ENCODE measurements at places on chromosomes 3 and 15.

GRCh38 chr3:59016930-59017616 lies 32.8 kb downstream of the CFAP20DC start:
- no peak for DNase-seq

GRCh38 chr3:194100856-194101390 lies 35.0 kb upstream of the HES1 start:
- no peak for DNase-seq

GRCh38 chr3:901953-902778 lies 190.7 kb upstream of the CNTN6 start:
- no peak for DNase-seq

DNA sequence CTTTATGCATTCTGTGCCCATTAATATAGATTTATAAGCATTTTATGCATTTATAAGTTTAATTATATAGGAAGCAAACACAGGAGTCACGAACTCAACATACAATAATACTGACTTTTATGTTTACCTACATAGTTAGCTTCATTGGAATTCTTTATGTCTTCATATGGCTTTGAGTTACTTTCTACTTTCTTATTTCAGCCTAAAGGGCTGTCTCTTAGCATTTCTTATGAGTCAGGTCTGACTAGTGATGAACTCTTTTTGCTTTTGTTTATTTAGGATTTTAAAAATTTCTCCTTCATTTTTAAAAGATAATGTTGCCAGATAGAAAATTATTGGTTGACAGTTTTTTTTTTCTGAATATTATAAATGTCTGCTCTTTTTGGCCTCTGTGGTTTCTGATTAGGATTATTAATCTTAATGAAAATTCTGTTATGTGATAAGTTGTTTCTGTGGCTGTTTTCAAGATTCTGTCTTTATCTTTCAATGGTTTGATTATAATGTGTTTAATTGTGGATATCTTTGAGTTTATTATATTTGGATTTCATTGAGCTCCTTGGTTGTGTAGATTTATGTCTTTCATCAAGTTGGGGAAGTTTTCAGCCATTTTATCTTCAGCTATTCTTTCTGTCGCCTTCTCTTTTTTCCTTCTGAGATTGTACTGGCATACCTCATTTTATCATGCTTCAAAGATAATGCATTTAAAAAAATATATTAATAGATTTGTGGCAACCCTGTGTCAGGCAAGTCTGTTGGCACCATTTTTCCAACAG lies 54.3 kb downstream of the ATP2C1 start:
- DNase-seq: no peak

DNA sequence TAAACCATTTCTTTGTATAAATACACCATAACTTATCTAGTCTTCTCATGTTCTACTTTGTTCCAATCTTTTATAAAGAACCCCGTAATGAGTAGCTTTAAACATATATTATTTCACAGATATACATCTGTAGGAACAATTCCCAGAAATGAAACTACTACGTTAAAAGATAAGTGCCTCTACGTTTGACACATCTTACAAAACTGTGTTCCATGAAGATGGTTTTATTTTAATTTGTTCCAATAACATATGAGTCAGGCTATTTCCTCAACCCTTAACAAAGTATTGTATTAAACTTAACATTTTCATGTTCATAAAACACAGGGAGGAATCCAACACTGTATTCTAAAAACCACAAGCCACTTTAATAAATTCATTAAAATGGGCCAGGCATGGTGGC lies 52.9 kb downstream of the TRPM7 start:
- DNase-seq: no peak

- DNase-seq: no peak
These were observed 10.5 kb upstream of the PRKCD start for GRCh38 chr3:53150247-53151085.

DNA sequence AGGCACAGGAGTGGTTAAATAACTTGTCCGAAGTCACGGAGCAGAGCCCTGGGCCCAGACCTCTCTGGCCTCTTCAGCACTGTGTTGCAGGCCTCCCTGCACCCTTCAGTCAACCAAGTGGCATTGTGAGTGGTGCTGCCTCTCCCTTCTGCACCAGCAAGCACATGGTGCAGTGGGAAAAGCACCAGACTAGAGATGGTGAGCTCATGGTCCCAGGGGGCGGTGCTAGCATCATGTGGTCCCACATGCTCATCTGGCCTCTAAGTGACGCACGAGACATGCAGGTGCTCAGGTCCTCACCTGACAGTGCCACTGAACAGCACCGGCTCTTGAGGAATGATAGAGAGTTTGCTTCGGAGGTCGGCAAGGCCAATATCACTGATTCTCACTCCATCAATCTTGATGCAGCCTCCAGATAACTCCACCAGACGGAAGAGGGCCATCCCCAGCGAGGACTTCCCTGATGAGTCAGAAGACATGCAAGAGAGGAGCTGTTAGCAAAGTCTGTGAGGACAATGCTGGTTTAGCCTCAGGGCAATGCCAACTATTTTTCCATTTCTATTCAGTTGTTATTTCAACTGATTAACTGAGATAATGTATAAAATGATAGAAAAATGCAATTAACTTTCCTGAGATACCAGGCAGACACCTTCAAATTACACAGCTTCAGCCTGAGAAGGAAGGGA lies 53.1 kb upstream of the PARL start:
- DNase-seq: no peak

DNA sequence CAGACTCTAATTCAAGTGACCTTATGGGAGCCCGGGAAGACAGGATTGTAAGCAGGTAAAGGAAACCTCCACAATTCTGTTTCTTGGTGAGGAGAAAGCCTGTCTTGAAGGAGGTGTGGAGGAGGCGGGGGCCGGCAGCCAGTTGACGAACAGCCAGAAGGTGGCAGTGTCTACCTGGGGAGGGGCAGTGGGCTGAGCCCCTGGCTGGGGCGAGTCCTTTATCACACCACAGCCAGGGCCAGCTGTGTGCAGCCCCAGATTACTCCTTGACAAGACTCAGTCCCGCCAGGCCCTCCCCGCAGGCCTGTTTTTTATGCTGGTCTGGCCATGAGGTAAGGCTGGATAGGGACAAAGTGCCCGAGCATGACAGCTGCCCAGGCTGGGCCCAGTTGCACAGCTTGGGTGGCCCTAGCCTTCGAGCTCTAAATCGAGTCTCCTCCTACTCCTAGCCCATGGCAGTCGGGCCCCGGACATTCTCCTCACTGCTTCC lies 40.9 kb upstream of the IDH2 start:
- DNase-seq: no peak

- no peak for DNase-seq
These were observed 192.0 kb upstream of the TPRG1 start for GRCh38 chr3:188979669-188980310.

- DNase-seq: no peak
These were observed 17.6 kb upstream of the ALDH1L1 start for GRCh38 chr3:126197854-126198584.

DNA sequence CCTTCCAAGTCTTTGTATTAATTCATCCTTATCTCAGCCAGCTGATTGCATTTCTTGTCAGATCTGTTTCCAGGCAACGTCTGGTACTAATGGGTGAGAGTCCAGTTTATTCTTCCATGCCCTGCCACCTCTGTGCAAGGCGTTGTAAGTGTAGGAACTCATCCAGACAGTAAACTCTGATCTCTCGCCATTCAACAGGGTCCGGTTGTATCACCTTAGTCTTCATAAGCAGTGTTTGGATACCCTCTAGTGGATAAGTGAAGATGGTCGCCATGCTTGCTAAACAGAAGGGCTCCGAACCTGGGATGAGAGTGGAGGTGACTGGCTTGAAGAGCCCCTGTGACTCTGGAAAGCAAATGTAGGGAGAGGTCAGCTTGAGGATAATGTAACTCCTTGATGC lies 51.6 kb upstream of the CMTM7 start:
- DNase-seq: no peak

DNA sequence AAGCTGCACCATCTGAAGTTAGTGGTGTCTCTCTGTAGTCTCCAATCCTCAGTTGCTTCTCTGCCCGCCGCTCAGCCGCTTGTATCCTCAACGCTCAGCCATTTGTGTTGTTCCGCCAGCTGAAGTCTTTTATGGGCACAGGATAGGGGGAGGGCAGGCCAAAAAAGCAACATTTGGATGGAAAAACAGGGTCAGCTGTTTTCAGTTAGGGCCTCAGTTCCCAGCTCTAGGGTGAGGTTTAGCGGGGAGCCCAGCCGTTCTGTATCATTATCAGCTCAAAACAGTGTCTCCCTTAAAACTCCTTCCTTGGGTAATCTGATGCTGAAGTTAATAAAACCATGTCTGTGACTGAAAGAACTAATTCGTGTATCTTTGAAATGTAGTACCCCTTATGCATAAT lies 329.5 kb upstream of the AZI2 start:
- no peak for DNase-seq

DNA sequence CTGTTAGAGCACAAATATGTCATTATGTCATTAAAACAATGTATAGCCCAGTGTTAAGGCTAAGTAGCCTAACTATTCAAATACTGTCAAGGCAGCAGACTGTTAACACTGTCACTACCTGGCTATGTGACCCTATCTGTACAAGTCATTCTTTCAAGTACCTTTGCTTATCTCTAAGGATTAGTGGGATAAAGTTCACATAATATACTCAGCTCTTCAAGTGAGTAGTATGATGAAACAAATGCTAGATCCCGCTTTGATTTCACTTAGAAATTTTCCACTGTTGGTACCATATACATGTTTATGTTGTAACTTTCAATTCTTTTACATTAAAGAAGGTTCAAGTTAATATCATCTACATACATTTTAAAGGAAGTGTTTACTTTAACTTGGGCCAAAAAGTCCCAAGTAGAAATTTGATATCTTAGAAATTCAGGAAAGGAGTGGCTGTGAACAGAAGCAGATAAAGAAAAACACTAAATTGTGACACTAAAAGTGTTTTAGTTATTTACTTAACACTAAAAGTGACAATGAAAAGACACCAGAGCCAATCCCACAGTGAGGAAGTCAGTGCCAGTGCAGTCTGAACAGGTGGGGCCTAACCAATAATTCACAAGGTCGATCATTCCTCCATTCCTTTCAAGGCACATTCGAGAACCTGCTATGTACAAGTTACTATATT lies 4.8 kb upstream of the RFX7 start:
- no peak for DNase-seq

DNA sequence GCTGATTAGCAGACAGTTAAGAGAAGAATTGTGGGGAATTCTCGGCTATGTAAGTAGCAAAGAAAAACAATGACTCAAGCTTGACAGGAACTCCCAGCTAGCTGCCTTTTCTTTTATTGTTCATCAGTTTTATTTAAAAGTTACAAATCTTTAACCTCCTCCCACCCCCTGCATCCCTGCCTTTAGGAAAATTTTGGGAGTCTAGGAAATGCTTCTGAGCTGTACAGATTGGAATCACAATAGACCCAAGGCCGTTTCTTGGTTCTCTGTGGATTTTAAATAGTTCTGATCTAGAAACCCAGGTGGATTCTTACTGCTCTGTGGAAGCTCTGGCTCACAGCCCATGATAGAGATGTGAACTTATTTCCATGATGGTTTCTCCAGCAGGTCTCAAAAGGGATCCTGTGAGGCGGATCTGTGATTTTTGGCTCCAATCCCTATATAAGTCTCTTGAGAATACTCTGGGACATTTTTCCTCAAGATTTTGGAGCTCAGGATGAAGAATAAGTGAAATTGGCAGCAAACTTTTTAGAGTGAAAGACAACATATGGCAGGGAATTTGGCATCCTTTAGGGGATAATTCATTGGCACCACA lies 312.3 kb downstream of the EPHA3 start:
- DNase-seq: no peak

DNA sequence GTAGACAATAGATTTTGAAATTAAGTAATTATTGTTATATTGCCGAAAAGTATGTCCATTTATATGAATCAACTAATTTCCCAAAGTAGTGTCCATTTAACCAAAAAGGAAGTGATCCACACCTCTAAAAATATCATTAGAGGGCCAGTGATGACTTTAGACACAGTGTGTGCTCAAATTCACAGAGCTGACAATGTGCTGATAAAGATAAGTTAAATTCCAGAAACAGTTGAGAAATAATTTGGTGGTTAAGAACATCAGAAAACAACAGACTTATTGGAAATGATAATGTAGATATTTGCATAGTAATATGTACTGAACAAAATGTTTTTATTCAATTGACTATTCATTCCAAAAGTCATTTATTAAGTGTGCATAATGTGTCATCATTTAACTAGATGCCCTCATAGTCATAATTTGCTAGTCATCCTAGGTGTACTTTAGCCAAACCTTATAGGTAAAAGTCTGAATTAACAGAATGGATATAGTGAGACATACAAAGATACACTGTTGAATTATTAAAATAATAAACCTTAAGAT lies 230.2 kb upstream of the ADAMTS9 start:
- no peak for DNase-seq

DNA sequence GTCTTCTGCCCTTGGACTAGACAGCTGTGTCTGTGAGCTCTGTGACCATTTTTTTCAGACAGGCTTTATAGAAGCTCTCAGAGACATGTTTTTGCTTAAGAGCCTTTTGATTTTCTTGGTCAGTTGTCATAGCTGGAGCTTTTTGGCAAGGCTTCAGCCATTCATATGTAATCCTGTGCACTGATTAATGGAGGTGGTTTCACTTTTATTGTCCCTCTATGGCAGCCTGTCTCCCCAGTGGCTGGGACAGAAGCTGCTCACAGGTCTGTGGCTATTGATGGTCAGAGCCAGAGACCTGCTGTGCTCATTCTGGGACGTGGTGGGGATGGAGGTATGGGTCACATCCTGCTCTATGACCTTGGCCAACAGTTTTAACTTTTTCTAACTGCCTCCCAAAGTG lies 226.6 kb upstream of the LRRFIP2 start:
- no peak for DNase-seq

DNA sequence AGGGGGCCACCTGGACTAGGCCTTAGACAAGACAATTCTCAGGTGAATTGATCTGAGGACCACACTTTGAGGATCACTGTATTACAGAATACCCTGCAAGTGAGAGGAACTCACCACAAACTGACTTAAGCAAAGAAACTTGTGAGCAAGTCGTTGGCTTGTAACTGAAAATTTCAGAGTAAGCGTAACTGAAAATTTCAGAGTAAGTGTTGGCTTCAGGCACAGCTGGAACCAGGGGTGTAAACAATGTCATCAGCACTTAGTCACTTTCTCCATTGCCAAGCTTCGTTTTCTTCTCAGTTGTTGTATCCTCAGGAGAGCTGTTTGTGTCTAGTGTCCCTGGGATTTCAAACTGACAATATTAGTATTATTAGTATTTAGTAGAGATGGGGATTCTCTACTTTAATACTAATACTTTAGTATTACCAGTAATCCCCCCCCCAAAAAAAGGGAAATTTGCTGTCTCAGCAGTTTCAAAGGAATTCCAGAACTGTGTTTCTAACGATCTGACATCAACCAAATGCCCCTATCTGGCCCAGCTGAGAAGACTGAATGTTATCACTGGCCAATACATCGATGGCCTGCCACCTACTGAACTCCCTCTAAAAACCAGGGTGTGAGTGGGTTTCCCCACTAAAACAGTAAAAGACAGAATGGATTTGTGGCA lies 474.4 kb downstream of the NTRK3 start:
- DNase-seq: no peak

- DNase-seq: no peak
These were observed 878 bp downstream of the DYNC1LI1 start for GRCh38 chr3:32569540-32570420.

GRCh38 chr15:100930306-100930848 lies 11.2 kb downstream of the LRRK1 start:
- DNase-seq: no peak

GRCh38 chr3:190387578-190388213 lies at the start of gene CLDN16:
CLDN16 (plus strand) TSS chr3:190388163; CDS start chr3:190388330, 167 bp downstream.
- no peak for DNase-seq
